ENCODE measurements at places on chromosomes 2 and 18.
A peak's percentile ranks its signal among the peaks of the same experiment; 100 is the strongest.

- no peaks in the 10 kb centered on the region for H3K27me3 ChIP-seq
- H3K36me3 ChIP-seq = no peaks in the 10 kb centered on the region
Observed at GRCh38 chr2:7594211-7594610, 677.0 kb downstream of the RNF144A start.

- H3K27ac ChIP-seq = no peak overlapping the region
- no peaks in the 10 kb centered on the region for H3K27me3 ChIP-seq
- DNase-seq = no peak
- no peak overlapping the region for H3K4me3 ChIP-seq
- H3K36me3 ChIP-seq = no peaks in the 10 kb centered on the region
Observed at GRCh38 chr2:239904496-239904895, 120.6 kb downstream of the NDUFA10 start.

DNA sequence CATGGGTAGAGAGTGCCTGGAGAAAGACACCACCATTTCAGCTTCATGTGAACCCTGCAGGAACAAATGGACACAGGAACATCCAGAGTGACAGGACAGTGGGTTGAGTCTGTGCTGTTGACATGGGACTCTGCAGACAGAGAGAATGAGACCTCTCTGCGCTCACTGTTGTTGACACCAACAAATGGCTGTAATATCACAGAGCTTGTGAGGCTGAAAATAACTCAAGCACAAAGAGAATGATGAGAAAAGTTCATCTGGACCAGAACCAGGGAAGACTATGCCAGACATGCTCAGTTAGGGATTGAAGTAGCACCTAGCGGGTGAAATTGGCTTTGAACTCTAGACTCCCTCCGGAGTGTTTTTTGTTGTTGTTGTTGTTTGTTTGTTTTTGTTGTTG is 37.0 kb upstream of the YWHAQ start:
- no peak overlapping the region for H3K27ac ChIP-seq
- DNase-seq = no peak
- H3K4me3 ChIP-seq = no peak overlapping the region
- no peaks in the 10 kb centered on the region for H3K27me3 ChIP-seq

GRCh38 chr2:222309361-222309760 is 10.6 kb upstream of the PAX3 start:
- no peaks in the 10 kb centered on the region for H3K36me3 ChIP-seq
- H3K4me3 ChIP-seq = no peak overlapping the region
- H3K27me3 ChIP-seq = peaks cover 85% of the 10 kb centered on the region
- DNase-seq = no peak

- DNase-seq = no peak
- no peaks in the 10 kb centered on the region for H3K36me3 ChIP-seq
- H3K4me3 ChIP-seq = no peak overlapping the region
- no peaks in the 10 kb centered on the region for H3K4me1 ChIP-seq
Observed at GRCh38 chr2:142866426-142866825, 11.0 kb upstream of the KYNU start.

DNA sequence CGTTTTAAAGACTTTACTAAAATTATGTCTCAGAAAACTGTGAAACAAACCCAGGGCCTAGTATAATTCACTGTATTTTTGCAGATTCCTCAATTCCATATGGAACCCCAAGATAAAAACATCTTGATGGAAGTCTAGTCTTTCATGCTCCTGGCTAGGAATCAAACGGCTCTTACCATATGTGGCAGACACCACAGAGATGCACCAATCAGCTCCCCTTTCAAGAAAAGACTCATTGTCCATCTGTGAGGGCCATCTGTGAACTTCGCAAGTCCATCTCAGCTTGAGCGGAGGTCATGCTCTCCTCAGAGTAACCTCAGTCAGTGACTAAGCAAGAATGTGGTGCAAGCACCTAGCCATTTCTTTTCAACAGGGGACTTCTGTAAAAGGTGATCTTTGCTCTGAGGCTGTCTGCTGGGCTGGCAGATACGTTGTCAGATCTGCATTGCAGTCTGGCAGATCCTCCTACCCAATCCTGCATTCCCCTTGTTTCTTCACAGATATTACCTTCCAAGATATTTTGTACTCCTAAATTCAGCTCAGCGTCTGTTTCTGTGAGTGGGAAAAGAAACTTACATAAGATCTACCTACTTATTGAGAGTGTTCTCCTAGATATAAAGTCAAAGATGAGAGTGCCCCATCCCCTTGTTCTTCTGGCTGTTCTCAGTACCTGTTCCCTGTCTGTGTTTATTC is 419.3 kb downstream of the SPAG16 start:
- H3K27ac ChIP-seq = no peak overlapping the region
- no peaks in the 10 kb centered on the region for H3K36me3 ChIP-seq
- H3K4me1 ChIP-seq = no peaks in the 10 kb centered on the region

- no peaks in the 10 kb centered on the region for H3K27me3 ChIP-seq
- no peaks in the 10 kb centered on the region for H3K4me1 ChIP-seq
- H3K27ac ChIP-seq = no peak overlapping the region
- no peak overlapping the region for H3K4me3 ChIP-seq
- no peaks in the 10 kb centered on the region for H3K36me3 ChIP-seq
Observed at GRCh38 chr2:102251042-102251848, 60.1 kb upstream of the IL1RL1 start.

DNA sequence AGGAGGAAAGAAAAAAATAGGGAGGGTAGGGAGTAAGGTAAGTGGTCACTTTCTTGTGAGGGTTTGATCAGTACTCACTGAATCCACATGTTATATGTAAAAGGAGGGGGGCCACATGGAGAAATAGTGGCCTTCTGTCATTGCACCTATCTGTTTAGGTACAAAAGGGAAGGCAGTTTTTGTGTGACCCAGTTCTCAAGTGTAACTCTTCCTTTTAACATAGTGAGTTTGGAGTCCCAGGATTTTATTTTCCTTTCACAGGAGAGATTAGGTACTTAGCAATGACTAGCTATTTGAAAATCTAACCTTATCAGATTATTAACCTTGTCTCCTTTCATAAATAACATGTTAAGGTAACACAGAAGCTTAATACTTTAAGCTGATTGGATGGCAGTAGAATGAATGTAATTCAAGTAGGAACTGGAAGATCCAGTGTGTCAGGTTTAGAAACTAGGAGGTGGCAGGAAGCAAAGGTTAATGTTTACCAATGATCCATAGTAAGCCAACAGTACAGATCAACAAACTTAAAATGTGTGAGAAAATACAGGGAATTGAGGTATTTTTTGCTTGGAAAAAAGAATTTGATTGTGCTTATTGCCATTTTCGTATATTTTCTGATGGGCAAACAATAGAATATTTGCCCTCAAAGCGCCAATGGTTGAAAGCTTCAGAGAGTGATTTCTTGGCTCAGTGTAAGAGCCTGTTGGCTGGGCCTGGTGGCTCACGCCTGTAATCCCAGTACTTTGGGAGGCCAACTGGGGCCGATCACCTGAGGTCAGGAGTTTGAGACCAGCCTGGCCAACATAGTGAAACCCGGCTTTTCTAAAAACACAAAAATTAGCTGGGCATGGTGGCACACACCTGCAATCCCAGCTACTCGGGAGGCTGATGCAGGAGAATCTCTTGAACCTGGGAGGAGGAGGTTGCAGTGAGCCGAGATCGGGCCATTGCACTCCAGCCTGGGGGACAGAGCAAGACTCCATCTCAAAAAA is 11.3 kb downstream of the HNMT start:
- peak; percentile 26 for DNase-seq
- H3K4me3 ChIP-seq = no peak overlapping the region
- H3K27ac ChIP-seq = no peak overlapping the region
- H3K36me3 ChIP-seq = no peaks in the 10 kb centered on the region
- H3K4me1 ChIP-seq = peaks cover 2% of the 10 kb centered on the region

- no peak overlapping the region for H3K27ac ChIP-seq
- no peaks in the 10 kb centered on the region for H3K4me1 ChIP-seq
- no peak for DNase-seq
- H3K4me3 ChIP-seq = no peak overlapping the region
- H3K36me3 ChIP-seq = no peaks in the 10 kb centered on the region
- no peaks in the 10 kb centered on the region for H3K27me3 ChIP-seq
Observed at GRCh38 chr2:173868406-173868805, 96.8 kb downstream of the SP3 start.

DNA sequence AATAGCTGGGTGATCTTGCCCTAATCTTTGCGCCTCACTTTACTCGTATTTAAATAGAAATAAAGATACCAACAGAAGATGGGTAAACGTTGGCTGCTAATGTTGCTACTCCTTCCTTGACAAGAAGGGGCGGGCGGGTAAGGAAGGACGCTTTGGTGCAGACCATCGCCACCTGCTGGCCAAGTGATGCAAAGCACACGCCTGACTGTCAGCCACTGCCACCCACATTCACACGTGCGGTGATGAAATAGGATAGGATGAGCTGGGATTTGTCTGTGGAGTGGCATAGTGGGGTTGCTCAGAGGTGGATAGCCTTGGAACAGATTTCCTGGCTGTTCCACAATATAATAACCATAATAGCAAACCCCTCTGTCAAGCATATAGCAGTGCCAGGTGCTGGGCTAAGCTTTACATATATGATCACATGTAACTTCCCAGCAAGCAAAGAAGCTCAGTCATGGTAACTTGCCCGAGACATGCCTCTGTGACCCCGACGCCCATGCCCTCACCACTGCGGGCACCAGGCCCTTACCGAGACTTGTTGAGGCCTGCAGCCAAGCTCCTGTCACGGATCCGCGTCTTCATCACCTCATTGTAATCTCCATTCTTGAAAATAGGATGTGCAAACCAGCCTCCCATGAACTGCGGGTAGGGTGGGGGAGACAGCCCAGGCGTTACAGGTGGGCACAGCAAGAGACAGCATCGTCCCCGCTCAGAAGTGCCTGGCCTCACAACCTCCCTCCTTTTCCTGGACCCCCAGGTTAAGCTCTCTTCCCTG is 39.3 kb downstream of the LCT start:
- H3K36me3 ChIP-seq = no peaks in the 10 kb centered on the region
- peak; percentile 86 for DNase-seq
- no peak overlapping the region for H3K4me3 ChIP-seq
- H3K27me3 ChIP-seq = no peaks in the 10 kb centered on the region

DNA sequence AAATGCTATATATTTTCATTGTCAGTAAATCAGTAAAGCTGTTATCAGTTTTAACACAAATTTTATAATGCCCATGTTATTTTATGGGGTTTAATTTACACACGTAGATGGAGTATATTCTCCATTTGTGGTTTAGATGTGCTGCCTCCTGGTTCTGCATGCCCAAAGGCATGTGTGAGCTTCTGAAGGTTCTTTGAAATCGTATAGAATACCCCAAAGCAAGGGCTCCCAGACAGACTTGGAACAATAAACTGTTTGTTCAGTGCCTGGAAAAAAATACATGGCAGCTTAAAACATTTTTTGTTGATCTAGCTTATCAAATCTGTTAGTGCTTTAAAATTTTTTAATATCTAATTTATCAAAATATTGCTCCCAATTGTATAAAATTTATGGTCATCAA is 150.4 kb downstream of the GPD2 start:
- H3K4me3 ChIP-seq = no peak overlapping the region
- peaks cover 2% of the 10 kb centered on the region for H3K4me1 ChIP-seq
- no peak for DNase-seq
- H3K27ac ChIP-seq = no peak overlapping the region

DNA sequence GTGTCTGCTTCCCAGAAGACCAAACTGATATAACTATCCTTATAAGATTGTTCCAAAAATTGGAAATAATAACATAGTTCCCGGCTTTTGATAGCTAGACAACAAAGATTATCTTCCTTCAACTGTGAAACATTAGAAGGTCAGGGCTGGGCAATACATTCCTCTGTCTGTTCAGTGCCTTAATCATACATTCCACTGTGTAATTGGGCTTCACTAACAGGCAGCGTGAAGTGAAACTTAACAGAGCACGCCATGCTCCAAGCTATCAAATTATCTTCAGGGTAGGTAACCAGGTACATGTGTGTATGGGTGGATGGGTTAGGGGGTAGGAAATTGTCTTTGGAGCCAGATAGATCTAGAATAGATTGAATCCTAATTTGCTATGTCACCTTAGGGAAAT is 23.5 kb upstream of the ARL5A start:
- H3K27ac ChIP-seq = no peak overlapping the region
- H3K4me1 ChIP-seq = no peaks in the 10 kb centered on the region
- no peaks in the 10 kb centered on the region for H3K27me3 ChIP-seq
- H3K36me3 ChIP-seq = no peaks in the 10 kb centered on the region

DNA sequence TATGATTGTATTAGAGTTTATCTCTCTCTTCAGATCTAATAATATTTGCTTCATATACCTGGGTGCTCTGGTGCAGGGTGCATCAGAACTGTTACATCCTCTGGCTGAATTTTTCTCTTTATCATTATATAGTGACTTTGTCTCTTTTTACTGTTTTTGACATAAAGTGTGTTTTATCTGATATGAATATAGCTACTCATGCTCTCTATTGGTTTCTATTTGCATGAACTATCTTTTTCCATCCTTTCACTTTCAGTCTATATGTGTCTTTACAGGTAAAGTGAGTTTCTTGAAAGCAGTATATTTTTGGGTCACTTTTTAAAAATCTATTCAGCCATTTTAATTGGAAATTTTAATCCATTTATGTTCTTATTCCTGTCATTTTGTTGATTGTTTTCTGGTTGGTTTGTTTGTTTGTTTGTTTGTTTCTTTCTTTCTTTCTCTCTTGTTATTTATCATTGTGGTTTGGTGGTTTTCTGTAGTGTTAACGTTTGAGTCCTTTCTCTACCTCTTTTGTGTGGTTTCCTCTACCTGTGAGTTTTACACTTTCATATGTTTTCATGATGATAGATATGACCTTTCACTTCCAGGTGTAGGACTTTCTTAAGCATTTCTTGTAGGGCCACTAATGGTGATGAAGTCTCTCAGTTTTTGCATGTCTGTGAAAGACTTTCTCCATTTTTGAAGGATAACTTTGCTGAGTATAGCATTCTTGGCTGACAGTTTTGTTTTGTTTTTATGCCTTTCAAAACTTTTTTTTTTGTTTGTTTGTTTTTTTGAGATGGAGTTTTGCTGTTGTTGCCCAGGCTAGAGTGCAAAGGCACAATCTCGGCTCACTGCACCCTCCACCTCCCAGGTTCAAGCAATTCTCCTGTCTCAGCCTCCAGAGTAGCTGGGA is 54.9 kb downstream of the CCNT2 start:
- H3K4me1 ChIP-seq = no peaks in the 10 kb centered on the region
- no peaks in the 10 kb centered on the region for H3K27me3 ChIP-seq
- no peak for DNase-seq
- H3K4me3 ChIP-seq = no peak overlapping the region
- no peaks in the 10 kb centered on the region for H3K36me3 ChIP-seq
- H3K27ac ChIP-seq = no peak overlapping the region

GRCh38 chr2:189234991-189235390 is 55.4 kb upstream of the COL5A2 start:
- no peak overlapping the region for H3K4me3 ChIP-seq
- no peaks in the 10 kb centered on the region for H3K27me3 ChIP-seq
- DNase-seq = no peak
- no peaks in the 10 kb centered on the region for H3K36me3 ChIP-seq
- H3K27ac ChIP-seq = no peak overlapping the region
- no peaks in the 10 kb centered on the region for H3K4me1 ChIP-seq

- no peaks in the 10 kb centered on the region for H3K27me3 ChIP-seq
- no peaks in the 10 kb centered on the region for H3K4me1 ChIP-seq
- H3K4me3 ChIP-seq = no peak overlapping the region
- DNase-seq = no peak
Observed at GRCh38 chr2:6948677-6949351, 31.6 kb downstream of the RNF144A start.

Data from mesendoderm (in vitro differentiated cells).